ENCODE measurements at places on chromosomes 2 and 18.

- no peak for DNase-seq
Measured at GRCh38 chr2:28373854-28374253, 18.8 kb upstream of the FOSL2 start.

- no peak for DNase-seq
Measured at GRCh38 chr18:55220523-55220922, 261.3 kb upstream of the CCDC68 start.

- no peak for DNase-seq
Measured at GRCh38 chr2:129437725-129438124, 541.7 kb upstream of the RAB6C start.

- DNase-seq, result no peak
Measured at GRCh38 chr2:220936641-220937197, 635.4 kb downstream of the EPHA4 start.

DNA sequence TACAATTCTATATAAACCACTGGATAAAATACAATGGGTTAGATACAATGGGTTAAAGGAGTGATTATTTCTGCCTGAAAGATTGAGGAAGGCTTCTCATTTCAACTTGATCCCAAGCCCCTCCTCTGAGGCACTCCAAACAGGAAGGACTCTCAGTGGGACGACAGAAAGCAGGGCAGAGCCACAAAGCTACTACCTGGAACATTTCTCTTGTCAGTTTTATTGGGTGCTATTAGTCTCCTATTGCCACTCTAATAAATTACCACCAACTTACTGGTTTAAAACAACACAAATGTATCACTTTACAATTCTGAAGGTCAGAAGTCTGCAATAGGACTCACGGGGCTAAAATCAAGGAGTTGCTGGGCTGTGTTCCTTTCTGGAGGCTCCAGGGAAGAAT lies 146.7 kb downstream of the MREG start:
- no peak for DNase-seq

DNA sequence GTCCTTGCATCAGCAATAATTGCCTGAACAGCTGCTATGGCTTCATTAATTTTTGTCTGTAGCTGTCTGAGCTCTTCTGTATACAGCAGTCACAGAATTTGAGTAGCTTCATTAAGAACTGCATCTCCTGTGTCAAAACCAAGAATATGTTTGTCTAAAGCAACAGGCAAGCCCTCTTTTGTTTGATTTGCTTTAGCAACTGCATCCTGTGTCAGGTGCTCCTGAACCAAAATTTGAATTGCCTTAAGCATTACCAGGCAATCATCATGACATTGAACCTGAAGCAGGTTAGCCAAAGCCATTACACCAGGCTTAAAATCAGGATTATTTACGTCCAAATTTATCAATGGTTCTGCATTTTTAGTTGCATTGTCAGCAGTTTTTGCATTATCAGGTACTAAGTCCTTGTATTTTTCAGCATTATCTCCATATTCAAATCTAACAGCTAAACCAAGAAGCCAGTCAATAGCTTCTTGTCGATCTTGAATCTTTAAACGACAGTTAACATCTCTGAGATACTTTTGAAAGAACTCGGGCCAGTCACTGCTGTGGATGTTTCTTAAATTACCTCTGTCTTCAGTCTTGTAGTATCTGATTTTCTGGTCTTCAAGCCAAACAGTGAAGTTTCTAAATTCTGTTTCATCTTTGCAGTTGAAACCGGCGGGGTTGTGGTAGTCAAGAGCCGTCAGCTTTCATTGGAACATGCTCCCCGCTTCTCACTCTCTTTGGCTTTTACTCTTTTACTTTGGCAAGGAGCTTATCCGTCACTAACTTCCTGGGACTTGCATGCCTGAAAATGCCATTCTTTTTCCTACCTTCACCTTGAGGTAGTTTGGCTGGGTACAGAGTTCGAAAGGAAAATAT lies 42.2 kb downstream of the MERTK start:
- DNase-seq, result no peak
